MCF 10A (cell line): ENCODE measurements at places on chromosomes 11 and 22. TPM values are rescaled to one million over a fixed set of nuclear protein-coding genes. Genes with fewer than 3 reads are reported as not detected.

The TESMIN gene
- total RNA-seq, result 6.8 and 9.7 TPM in 2 replicates

The CRYBB2 gene
- 0.52 and 0.68 TPM in 2 replicates for total RNA-seq

The OR5B2 gene
- not detected in 2 replicates for total RNA-seq

The ANKRD13D gene
- 39.7 and 46.2 TPM in 2 replicates for total RNA-seq

The DCHS1 gene
- total RNA-seq, result 0.19 and 0.27 TPM in 2 replicates

DNA sequence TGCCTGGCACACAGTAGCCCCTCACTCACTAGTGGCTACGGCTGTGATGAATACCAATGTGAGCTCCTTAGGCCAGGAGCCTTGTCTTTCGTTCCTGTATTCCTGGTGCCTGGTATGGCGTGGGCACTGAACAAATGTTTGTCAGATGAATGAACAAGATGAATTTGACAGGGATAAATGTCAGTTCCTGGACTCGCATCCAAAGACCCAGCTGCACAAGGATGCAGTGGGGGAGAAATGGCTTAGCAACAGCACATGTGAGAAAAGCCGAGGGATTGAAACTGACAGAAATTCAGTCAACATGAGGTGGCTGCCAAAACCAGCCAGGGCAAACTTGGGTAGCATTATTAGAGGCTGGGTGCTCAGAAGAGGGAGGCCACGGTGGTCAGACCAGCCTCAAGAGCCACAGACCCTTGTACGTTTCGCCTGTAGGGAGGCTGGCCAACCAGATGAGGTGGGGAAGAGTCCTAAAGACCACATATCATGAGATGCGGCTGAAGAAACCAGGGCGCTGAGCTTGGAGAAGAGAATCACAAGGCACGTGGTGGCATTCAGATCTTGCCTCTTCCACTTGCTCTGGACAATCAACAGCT, 7.7 kb upstream of the SLC22A8 start:
- H3K27ac ChIP-seq, result no peak overlapping the region
- no peaks in the 10 kb centered on the region for H3K36me3 ChIP-seq
- no peak for DNase-seq
- H3K4me1 ChIP-seq, result peaks cover 6% of the 10 kb centered on the region
- no peak overlapping the region for H3K4me3 ChIP-seq
- peaks cover 25% of the 10 kb centered on the region for H3K27me3 ChIP-seq

GRCh38 chr11:64935359-64936081, at the start of gene GPHA2:
TSS of gene GPHA2 (minus strand) at chr11:64935893. CDS start at chr11:64935460, 433 bp downstream.
- no peak within 1 kb of the TSS for H3K27ac ChIP-seq
- peaks cover 21% of the 10 kb centered on the region for H3K36me3 ChIP-seq
- H3K4me1 ChIP-seq, result no peaks in the 10 kb centered on the region
- H3K4me3 ChIP-seq, result no peak within 1 kb of the TSS

GRCh38 chr11:64406221-64406946, 47.4 kb downstream of the RPS6KA4 start:
- H3K27me3 ChIP-seq, result peaks cover 34% of the 10 kb centered on the region
- no peak overlapping the region for H3K27ac ChIP-seq
- DNase-seq, result no peak
- no peaks in the 10 kb centered on the region for H3K36me3 ChIP-seq
- H3K4me1 ChIP-seq, result no peaks in the 10 kb centered on the region

DNA sequence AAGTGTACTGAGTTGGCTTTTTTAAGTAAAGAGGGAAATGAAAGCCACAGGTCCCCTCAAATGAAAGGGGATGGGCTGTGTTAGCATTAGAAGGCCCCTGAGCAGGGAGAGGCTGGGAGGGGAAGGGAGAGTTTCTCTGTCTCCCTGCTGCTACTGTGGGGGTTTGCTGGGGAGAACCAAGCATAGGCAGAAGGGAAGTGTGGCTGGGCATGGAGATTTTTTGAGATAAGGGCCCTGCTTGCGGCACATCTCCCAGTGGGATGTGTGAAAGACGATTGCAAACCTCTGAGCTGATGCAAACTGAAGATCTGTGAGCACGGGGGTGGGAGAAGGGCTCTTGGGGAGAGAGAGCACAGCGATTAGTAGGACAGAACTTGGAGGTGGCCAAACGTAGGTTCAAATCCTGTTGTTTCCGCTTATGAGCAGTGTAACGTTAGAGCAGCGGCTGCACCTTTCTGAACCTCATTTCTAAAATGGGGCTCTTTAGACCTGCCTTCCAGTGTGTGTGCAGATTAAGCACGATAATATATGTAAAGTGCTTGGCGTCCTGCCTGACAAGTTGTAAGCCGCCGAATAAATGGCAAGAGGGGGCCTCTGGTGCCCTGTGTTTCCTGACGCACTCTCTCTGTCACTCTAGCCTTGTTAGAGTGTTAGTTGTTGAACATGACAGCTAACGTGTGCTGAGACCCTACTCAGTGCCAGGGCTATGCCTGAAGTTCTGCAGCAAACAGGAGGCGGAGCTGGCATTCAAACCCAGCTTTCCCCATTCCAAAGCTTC, 122.3 kb downstream of the GRIK4 start:
- H3K27me3 ChIP-seq, result peaks cover 57% of the 10 kb centered on the region
- no peak for DNase-seq
- no peak overlapping the region for H3K4me3 ChIP-seq
- H3K4me1 ChIP-seq, result no peaks in the 10 kb centered on the region
- H3K36me3 ChIP-seq, result no peaks in the 10 kb centered on the region

DNA sequence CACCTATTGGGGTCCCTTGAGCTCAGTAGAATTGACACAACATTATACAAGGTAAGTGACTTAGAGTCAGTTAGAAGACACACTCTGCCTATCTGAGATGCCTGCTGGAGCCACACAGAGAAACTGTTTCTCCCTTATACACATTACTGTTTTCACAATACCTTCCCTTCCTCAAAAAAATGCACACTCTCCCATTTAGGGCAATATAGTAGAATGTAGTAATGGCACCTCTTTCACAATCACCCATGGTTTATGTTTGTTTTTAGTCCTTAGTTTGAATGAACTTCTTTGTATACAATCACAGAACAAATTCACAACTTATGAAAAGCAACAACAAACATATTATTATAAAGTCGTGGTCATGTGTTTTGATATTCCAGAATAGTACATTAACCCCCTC, 14.3 kb downstream of the OR52H1 start:
- H3K4me1 ChIP-seq, result peaks cover 6% of the 10 kb centered on the region
- no peak overlapping the region for H3K4me3 ChIP-seq
- no peak overlapping the region for H3K27ac ChIP-seq

- H3K27ac ChIP-seq, result no peak within 1 kb of the TSS
- DNase-seq, result peak; percentile 51
- peaks cover 12% of the 10 kb centered on the region for H3K4me1 ChIP-seq
- no peaks in the 10 kb centered on the region for H3K36me3 ChIP-seq
- H3K4me3 ChIP-seq, result no peak within 1 kb of the TSS
These were observed at the start of gene ARHGAP32 for GRCh38 chr11:129192150-129192549. TSS of gene ARHGAP32 (minus strand) at chr11:129192325. CDS start at chr11:129192198, 127 bp downstream.

- DNase-seq, result no peak
- no peak overlapping the region for H3K4me3 ChIP-seq
- peaks cover 22% of the 10 kb centered on the region for H3K27me3 ChIP-seq
- no peak overlapping the region for H3K27ac ChIP-seq
- H3K36me3 ChIP-seq, result no peaks in the 10 kb centered on the region
These were observed 191.5 kb downstream of the CEP164 start for GRCh38 chr11:117519170-117519569.

DNA sequence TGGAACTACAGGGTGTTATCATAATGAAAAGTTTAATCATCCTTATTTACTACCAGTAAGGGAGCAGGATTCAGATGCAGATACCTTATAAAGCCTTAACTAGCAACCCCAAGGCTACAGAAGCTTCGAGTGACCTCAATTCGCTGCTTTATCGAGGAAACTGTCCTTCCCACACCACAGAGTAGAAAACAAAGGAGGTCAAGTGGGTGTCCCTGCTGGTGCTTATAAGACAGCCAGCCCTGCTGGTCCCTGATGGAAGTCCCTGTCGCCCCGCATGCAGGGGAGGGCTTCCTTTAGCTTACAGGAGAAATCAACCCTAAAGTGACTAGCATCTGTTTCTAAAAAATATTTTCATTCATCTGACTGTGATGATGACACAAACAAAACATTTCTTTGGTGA, 7.3 kb downstream of the MN1 start:
- no peak overlapping the region for H3K4me3 ChIP-seq
- H3K27me3 ChIP-seq, result no peaks in the 10 kb centered on the region
- peaks cover 19% of the 10 kb centered on the region for H3K4me1 ChIP-seq

- H3K4me3 ChIP-seq, result no peak overlapping the region
- DNase-seq, result no peak
- H3K27me3 ChIP-seq, result no peaks in the 10 kb centered on the region
These were observed 119.2 kb downstream of the KCNQ1OT1 start for GRCh38 chr11:2580571-2581001.

GRCh38 chr11:45289369-45289768, 3.2 kb upstream of the SYT13 start:
- H3K27me3 ChIP-seq, result peaks cover 38% of the 10 kb centered on the region
- DNase-seq, result peak; percentile 63
- no peaks in the 10 kb centered on the region for H3K36me3 ChIP-seq
- H3K4me3 ChIP-seq, result no peak overlapping the region
- H3K4me1 ChIP-seq, result peaks cover 6% of the 10 kb centered on the region
- no peak overlapping the region for H3K27ac ChIP-seq

DNA sequence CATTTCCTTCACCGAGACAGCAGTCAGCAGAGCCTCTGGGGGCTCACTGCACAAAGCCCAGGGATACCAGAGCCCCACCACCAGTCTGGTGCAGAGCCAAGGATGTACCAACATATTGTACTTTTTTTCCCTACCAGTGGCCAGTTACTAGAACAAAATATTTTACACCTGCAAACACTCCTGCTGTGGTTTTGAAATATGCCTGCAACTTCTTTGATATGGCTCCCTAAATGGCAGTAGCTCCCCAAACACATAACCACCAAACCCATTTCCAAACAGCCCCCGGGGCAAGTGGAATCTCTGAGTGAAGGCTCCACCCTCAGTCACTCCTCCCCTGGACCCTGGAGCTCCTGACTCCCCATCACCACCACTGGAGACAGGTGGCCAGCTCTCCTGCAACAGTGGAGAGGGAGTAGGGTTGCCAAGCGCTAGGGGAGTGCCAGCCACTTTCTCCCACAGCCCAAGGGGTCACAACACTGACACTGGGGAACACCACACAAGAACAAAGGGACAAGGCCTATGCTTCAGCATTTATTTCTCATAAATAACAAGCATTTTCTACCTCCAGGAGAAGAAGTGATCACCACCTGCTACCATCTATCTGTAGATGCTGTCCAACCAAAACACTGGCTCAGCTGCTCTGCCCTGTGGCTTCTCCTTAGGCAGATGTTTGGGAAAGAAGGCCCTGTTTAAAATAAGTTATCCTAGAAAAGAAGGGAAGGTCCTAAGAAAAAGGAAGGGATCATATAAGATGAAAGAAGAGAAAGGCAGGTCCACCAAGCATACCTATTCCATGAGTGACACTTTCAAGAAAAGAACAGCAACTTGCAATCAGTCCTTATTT, 15.1 kb downstream of the DGCR2 start:
- H3K27ac ChIP-seq, result peak overlapping the region; percentile 94
- H3K27me3 ChIP-seq, result no peaks in the 10 kb centered on the region
- H3K4me1 ChIP-seq, result peaks cover 29% of the 10 kb centered on the region

GRCh38 chr11:96194581-96195374, 148.2 kb downstream of the MAML2 start:
- peak overlapping the region; percentile 57 for H3K27ac ChIP-seq
- no peak overlapping the region for H3K4me3 ChIP-seq
- no peaks in the 10 kb centered on the region for H3K27me3 ChIP-seq
- peaks cover 20% of the 10 kb centered on the region for H3K4me1 ChIP-seq
- H3K36me3 ChIP-seq, result no peaks in the 10 kb centered on the region
- no peak for DNase-seq

DNA sequence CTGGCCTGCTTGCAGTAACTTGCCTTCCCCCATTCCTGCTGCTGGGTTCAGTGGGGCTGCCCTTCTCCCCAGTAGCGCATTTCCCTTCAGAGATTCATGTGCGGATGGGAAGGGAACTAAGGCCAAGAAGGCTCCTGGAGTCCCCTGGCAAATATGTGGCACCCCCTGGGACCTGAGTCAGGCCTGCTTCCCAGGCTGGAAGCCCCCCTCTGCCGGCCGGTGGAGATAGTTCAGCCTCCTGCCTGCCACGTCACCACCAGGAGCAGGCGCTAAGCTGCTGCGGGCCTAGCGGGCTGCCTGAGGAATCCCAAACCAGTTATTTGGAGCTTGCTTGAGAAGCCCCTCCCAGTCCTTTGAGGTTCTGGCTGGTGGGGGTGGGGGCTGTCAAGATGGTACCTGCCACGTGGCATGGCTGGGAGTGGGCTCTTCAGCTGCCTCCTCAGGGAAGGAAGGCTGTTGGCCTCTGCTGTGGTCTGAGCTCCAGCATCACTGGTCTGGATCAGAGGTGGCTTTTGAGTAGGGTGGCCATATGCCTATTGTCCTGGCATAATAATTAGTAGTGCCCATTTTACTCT, 2.0 kb downstream of the SERPINH1 start:
- peaks cover 26% of the 10 kb centered on the region for H3K4me1 ChIP-seq
- H3K4me3 ChIP-seq, result peak overlapping the region; percentile 92
- peak; percentile 64 for DNase-seq
- no peaks in the 10 kb centered on the region for H3K27me3 ChIP-seq
- peak overlapping the region; percentile 94 for H3K27ac ChIP-seq

DNA sequence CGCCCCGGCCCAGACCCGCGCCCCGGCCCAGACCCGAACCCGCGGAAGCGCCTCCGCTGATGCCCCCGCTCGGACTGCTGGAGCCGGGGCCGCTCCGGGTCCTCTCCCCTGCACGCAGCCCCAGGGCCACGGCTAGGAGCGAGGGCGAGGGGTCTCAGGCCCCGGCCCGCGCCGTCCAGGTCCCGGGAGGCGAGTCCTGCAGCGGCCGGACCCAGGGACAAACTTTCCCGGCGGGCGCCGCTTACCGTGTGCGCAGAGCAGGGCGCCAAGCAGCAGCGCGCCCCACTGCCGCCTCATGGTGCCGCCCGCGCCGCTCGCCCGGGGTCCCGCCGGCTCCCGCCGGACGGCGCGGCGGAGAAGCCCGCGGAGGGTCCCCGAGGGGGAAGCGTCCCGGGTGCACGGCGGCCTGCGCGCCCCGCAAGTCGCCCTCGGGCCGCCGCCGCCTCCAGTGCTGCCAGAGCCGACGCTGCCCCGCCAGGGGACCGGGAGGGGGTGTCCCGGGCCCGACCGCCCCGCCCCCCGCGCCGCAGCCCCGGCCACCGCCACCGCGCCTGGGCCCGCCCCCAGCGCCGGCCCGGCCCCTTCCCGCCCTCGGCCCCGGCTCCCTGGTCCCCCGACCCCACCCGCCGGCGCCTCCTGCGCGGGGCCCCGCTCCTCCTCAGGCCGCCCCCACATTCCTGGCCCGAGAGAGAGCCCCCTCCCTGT, at the start of gene LRP4:
Gene LRP4, minus strand, starts transcription at position 468 of the 705 bp plus-strand sequence. Its CDS starts 171 bp downstream, at position 297.
- H3K27me3 ChIP-seq, result no peaks in the 10 kb centered on the region
- no peaks in the 10 kb centered on the region for H3K36me3 ChIP-seq
- peaks cover 22% of the 10 kb centered on the region for H3K4me1 ChIP-seq
- DNase-seq, result no peak

DNA sequence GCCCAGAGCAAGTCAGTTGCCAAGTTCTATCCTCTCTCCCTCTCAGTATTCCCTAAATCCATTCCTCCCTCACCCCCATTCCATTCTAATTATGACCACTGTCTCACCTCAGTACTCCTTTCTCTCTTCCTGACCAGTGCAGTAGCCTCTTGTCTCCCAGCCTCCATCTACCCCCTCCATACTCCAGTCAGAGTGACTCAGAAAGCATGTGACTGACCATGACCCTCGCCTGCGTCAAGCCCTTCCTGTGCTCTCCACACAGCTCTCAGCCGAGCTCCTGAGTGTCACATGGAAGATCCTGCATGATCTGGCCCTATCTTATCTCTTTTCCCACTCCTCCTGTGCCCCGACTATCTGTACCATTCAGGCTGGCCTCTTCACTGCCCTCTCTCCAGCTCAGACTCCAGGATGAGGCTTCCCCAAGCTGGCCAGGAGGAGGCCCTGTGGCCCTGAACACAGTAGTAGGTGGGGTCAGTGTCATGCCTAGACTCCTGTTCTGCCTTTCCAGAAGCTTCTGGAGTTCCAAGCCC, 42.6 kb downstream of the NEU3 start:
- H3K4me1 ChIP-seq, result peaks cover 15% of the 10 kb centered on the region
- H3K36me3 ChIP-seq, result peaks cover 6% of the 10 kb centered on the region
- peaks cover 13% of the 10 kb centered on the region for H3K27me3 ChIP-seq
- peak; percentile 54 for DNase-seq
- H3K27ac ChIP-seq, result no peak overlapping the region
- H3K4me3 ChIP-seq, result no peak overlapping the region
